Left renal pelvis (tissue), 4 donors: ENCODE measurements at places on chromosomes 7 and 10.

GRCh38 chr7:29565224-29565630 lies 1.6 kb downstream of the PRR15 start:
- DNase-seq: no peak

GRCh38 chr7:20491284-20491683 lies 124.2 kb upstream of the ABCB5 start:
- no peak for DNase-seq

GRCh38 chr7:118995350-118995749 lies 770.8 kb downstream of the ANKRD7 start:
- DNase-seq: no peak

DNA sequence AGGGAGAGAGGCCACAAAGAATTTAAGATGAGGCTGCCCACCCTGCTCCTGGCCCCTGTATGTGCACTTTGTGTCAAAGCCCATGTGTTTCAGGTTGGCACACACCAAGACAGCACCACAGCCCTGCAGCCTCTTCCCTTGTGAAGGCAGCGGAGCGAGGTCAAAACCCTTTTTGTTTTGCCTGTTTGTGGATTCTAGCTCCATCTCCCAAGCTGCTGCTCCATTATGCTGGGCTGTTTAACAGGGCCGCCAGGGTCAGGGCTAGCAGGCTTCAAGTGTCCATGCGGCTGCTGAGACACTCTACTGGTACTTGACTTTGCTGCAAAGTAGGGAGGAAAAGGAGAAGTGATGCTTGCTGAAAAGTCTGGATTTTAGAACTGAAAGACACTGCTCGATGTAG lies 142.3 kb upstream of the EFCAB10 start:
- DNase-seq: peak; percentile 14

GRCh38 chr10:121813211-121813815 lies 114.5 kb downstream of the ATE1 start:
- DNase-seq: no peak
